HFFc6 (cell line): ENCODE measurements at places on chromosomes 3 and 15.

DNA sequence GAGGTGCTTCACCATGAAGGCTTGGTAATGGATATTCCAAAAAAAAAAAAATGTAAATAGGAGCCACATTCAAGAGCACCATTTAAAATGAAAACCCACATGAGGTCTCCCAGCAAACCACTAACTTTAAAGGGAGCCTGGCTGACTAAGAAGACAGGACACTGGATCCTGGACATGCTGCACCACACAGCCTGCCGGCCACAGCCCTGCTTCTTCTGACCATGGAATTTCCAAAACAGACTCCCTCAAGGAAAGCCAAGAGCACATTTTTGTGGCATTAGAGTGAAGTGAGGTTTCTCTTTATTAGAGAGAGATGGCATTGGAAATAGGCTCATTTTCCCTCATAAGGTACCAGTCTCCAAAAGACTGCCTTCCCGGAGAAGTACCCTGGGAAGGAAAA lies 113.9 kb downstream of the RORA start:
- DNase-seq, result peak; percentile 43

DNA sequence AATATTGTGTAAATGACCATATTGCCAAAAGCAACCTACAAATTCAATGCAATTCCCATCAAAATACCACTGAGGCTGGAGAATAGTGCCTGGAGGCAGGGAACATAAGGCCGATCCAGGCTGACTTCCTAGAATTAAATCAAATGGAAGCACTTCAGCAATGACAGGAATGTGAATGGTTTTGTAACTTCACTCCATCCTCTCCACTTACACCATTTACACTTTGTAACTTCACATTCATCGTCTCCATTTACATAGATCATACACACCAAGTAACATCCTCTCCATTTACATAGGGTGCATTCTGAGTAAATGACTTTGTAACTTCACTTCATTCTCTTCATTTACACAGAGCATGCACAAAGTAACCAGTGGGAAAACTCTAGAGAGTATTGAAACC lies 11.6 kb downstream of the STRIT1 start:
- DNase-seq, result peak; percentile 11

DNA sequence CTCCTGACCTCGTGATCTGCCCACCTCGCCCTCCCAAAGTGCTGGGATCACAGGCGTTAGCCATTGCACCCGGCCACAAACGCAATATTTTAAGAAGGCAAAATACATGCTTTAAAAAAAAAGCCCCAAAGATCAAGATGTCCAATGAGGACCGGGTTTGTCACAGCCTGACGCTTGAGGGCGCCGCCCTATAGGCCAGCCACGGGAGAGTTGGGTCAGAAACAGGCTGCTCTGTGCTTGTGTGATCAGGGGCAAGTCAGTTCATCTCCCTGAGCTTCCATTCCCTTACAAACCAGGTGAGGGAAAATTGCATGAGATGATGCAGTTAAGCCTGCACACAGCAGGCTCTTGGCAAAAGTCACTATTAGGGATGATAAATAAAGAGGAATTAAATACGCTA lies 23.9 kb downstream of the FAM174B start:
- DNase-seq, result no peak

DNA sequence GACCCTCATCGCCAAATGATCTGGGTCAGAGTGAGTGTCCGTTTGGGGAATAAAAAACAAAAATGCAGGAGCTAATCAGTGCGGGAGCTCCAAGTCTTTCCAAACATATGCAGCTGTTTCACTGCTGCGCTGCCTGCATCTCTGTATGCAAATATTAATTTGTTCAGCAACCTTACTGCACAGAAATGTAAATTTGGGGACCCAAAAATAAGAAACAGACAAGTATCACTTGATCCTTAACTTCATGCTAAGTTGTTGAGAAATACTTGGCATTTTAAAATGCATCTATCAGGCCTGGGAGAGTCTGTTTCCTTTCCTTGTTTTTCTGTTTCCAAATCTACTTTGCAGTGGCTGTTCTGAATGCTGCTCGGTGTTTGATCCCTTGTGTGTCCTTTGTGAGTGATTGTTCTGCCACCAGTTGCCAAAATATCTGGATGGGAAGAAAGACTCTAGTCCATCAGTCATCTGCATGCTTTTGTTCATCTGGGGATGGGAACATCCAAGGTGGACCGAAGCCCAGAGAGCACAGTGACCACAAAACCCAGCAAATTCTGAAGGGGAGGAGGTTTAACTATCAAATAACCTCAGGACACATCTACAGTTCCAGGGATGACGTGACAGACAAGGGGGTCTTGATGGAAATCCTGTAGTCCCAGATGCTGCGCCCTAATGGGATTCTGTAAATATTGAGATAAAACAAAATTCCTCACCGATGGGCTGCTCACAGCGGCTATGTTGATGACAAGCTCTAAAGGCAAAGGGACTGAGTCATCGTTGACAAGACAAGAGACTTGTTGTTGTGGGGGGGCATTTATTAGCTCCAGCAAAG lies 199.5 kb upstream of the WNT5A start:
- peak; percentile 4 for DNase-seq

DNA sequence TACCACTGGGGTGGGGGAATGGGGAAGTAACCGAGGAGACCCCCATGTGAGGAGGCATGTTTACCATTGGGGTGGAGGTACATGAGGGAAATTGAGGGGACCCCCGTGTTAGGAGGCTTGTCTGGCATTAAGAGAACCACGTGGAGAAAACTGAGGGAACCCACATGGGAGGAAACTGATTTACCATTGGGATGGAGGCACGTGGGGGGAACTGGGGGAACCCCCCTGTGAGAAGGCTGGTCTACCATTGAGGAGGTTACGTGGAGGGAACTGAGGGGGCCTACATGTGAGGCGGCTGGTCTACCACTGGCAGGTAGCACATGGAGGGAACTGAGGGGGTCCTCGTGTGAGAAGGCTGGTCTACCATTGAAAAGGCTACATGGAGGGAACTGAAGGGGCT lies 159.4 kb downstream of the FBLN2 start:
- DNase-seq, result no peak

DNA sequence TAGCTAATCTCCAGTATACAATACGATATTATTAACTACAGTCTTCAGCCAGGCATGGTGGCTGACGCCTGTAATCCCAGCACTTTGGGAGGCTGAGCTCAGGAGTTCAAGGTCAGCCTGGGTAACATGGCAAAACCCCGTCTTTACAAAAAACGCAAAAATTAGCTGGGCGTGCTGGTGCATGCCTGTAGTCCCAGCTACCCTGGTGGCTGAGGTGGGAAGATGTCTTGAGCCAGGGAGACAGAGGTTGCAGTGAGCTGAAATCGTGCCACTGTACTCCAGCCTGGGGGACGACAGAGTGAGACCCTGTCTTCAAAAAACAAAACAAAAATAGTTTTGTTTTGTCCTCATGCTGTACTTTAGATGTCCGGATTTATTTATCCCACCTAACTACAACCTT lies 29.2 kb upstream of the SV2B start:
- DNase-seq, result no peak

DNA sequence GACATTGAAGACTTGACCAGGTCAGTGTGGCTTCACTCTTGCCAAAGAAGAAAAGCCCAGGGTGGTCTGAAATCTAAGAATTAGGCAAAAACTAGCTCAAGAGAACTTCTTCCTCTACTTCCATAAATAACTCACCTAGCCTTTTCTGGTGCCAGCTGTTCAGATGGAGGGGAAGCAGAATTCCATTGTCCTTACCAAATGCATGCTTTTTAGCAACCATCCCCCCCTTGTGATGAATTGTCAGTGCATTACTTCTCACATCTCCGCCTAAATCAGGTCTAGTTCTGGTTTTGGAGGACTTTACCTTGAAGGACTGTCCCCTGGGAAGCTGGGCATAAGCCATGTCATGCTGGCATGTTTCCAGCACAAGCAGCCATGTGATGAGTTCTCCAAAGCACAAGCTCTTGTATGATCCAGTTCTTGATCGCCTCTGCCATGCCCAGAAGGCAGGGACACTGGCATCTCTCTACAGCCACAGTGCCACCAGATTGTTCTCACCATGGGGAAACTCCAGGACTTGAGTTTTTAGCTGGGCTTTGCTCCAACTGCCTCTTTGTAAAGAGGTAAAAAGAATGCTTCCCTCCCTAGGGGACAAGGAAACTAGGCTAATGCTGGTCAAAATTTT lies 96.4 kb upstream of the IL12A start:
- no peak for DNase-seq

- DNase-seq, result peak; percentile 79
These were observed 10.2 kb downstream of the MRPS22 start for GRCh38 chr3:139353920-139354556.

DNA sequence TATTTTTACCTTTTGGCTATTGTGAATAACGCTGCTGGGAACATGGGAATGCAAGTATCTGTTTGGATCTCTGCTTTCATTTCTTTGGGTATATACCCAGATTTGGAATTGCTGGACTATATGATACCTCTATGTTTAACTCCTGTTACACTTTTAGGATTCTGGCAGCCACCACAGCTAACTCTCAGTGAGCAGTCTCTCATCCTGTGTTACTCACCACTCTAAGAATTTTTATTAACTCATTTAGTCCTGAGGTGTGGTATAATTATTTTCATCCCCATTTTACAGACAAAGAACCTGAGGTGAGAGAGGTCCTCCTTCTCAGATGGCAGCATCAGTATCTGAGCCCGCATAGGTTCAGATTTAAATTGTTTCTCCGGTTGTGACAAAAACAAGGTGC lies 1.1 kb downstream of the SPATA12 start:
- no peak for DNase-seq

DNA sequence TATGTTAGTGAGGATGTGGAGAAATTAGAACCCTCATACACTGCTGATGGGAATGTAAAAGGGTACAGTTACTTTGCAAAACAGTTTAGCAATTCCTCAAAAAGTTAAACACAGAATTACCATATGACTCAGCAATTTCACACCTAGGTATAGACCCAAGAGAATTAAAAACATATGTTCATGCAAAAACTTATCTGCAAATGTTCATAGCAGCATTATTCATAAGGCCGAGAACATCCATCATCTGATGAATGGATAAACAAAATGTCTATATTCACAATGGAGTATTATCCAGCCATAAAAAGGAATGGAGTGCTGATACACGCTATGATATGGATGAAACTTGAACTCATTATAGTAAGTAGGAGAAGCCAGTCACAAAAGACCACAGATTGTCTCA lies 10.3 kb downstream of the SEC13 start:
- DNase-seq, result peak; percentile 34

DNA sequence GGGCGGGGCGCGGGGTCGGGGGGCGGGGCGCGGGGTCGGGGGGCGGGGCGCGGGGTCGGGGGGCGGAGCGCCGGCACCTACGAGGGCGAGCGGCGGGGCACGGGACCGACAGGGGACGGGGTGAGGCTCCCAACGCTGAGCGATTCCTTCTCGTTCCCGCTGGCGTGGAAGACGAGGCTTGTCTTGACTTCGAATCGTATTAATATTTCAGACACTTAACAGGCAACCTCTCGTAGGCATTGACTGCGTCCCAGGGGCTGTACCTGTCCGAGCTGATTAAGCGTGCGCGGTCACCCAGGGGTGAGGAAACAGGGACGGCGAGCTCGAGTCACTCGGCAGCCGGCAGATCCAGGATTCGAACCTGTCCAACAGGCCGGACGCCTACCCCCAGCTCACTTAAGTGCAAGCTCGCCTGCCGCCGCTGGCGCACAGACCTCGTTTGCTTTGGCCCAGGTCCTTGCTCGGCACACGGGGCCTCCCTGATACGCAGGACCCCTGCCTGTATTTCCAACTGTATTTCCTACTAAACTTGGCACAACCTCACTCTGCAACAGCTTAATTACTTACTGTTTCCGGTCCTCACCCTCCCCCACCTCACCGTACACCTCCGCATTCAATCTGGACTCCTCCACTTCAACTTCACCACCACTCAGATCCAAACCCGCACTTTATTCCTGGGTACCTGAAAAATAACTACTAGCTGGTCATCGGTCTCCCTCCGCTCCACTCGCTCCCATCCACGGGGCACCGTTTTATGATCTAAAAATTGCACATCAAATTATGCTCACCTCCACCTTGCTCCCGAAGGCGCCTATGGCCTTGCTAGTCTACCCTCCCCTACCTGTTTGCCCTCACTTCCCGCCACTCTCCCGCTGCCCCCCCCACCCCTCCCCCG lies 722 bp upstream of the ZXDC start:
- DNase-seq, result no peak

- DNase-seq, result no peak
These were observed 163.2 kb downstream of the WNT7A start for GRCh38 chr3:13716540-13717221.

DNA sequence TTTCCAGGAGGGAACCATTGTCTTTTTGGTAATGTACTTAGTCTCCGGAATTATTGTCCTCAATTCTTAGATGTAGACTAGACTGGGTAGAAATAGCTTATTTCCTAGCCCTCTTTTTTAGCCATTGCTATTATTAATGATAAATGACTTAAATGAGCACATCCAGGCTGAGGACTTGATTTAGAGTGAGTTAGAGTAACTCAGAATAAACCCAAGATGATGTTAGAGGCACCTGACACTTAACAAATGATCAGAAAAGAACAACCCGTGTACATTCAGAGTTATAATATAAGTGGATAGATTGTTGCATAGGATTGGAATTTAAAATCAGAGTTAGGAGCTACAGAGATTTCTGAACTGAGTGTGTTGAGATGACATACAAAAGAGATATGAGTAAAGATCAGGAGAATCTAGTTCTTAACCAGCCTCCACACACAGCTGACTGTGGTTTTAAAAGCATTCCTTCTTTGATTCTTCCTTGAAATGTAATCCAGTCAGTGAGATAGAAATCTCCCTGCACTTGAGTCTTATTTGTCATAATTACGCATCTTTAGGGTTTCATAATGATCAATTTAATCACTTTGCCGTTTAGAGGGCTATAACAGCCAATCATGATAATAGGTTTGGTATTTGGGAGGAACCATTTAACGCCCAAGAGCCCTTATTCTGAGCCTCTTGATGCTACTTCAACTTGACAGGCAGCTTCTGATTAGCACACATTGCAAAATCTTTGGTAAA lies 366.5 kb downstream of the GAP43 start:
- DNase-seq, result peak; percentile 88

GRCh38 chr15:33046329-33046728 lies 148.2 kb downstream of the FMN1 start:
- no peak for DNase-seq

DNA sequence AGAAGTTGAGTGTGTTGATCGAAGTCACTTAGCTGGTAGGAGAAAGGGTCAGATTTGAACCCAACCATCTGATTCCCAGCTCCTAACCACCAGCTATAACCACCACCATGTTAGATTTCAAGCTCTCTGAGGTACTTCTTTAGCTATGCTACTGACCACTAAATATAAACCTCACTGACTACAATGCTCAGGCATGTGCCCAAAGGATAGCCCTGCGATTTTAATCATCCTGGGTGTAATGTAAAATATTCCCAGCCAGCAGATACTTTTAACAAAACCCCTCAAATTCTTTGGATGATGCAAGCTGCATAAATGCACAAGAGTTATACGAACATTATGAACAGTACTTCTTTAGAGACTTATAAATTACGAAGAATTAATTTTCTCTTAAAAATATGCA lies 115.2 kb upstream of the TSC22D2 start:
- DNase-seq, result peak; percentile 90

DNA sequence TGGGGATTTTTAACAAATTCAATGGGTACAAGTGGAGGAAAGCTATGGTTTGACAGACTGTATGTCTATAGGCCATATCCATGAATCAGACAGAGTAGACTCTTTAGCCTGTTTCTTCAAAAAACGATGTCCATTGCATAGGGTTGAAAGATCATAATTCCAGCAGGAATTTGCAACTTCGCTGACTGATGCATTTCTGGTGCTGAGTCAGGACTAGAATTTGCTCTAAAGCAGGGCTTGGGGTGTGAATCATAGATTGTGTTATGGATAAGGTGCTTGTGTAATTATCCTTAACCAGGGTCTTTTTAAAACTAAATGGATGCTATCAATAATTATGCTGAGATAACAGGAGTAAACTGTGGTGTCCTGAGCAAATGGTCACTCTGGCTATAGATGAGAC lies 200.4 kb upstream of the TBC1D5 start:
- DNase-seq, result peak; percentile 74
